Stimulated activated CD8-positive, alpha-beta memory T cell treated with anti-CD3 and anti-CD28 coated beads, Interleukin-4, amount 100 ng/mL, for 24 hours (primary cell): ENCODE measurements at places on chromosomes 4 and X.
A peak's percentile ranks its signal among the peaks of the same experiment; 100 is the strongest.

GRCh38 chrX:44422631-44423030 is 79.2 kb upstream of the EFHC2 start:
- DNase-seq, result no peak

DNA sequence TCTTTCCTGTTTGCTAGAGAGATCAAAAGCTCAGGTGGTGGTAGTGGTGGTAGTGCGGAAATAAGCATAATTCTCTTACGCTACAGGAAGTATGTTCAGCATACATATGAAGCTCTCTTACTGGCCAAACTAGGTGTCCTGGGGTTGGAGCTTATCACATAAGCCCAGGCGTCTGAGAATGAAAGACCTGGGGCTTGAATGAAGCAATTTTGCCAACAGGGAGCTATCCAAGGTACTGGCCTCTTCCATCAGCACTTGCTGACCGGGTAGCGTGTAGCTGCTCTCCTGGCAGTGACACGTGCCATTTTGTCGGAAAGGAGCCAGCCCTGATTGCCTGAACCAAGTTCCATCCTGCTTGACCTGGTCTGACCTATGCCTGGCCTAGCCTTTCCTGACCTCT is 65.9 kb upstream of the HPF1 start:
- DNase-seq, result no peak

DNA sequence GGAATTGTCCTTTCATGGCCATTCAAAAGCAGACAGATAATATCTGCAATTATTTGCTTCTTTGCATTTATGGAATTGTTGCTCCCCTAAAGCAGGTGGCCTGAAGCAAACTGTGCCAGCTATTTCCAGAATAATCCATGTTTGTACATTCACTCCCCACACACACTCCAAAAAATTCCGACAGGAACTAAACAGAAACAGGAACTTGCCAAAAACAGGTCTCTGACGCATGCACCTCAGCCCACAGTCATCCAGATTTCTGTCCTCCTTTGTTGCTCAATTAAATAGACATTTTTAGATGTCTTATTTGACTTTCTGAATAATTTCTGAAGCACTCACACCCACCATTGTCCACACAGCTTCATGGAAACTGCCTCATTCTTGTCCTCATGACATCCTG is 71.5 kb upstream of the EDNRA start:
- no peak for DNase-seq

DNA sequence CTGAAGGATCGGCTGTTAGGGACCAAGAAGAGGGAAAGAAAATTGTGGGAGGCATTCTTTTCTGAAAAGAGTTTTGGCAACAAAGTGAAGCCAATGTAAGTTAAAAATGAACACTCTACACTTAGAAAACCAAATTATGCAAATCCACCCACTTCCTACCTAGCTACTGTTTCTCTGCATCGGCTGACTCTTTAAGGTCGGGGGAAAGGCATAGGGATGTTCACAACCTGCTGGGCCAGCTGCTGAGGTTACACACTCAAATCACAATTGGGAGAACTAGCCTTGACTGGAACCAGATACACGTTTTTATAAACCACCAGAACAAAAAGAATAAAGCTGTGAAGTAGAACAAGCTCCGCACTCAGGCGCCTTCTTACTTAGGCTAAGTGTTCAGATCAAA is 165.7 kb downstream of the LDB2 start:
- DNase-seq, result no peak

GRCh38 chr4:116585246-116585645 is 500.1 kb downstream of the TRAM1L1 start:
- DNase-seq, result no peak

- no peak for DNase-seq
Observed at GRCh38 chr4:163085085-163085484, 81.6 kb downstream of the NAF1 start.

GRCh38 chr4:79682161-79682560 is 274.1 kb upstream of the GK2 start:
- DNase-seq, result no peak

DNA sequence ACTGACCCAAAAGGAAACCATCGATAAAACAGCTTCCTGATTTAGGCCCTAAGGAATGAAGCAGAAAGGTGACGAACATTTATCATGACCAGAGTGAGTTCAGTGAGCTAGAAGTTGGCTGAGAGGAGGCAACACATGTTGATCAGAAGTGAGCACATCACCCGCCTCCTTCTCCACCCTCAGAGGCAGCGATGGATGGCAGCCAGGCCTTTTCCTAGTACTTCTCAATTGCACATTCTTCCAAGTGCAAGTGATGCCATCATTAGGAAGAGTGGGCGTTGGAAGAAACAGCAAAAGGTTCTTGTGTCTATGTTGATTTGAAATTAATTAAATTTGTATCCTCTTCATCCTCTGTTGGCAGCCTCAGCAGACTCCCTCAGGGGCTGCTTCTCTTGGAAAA is 51.7 kb downstream of the TMEM154 start:
- DNase-seq, result no peak

DNA sequence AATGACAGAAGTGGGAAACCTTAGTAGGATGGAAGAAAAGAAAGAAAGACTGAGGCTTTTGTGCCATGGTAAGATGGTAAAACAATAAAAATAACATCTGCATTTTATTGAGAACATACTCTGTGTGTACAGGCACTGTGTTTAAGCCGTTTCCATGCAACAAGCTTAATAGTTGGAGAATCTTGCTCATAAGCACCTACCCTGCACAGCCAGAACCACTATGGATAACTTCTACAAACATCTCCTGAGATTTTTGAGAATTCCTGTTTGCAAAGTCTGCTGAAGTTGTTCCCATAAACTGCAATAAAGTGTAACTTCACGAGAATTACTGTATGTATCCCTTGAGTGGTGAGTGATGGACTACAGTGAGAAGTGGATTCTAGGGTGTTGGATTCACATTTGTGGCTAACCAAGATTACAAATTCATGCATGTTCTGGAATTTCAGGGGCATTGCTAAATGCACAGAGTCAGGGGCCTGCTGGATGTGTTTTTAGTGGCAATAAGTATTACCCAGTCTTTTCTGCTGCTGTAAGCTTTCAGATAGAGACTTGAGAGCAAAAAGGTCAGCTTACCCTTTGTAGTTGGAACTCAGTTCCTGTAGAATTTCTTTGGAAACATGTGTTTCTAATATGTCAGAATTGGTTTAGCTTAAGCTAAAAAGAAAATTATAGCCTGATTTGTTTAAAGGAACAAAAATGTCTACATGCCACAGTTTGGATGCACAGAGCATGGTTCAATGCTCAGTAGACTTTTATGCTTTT is 132.5 kb downstream of the AFF1 start:
- DNase-seq, result no peak

DNA sequence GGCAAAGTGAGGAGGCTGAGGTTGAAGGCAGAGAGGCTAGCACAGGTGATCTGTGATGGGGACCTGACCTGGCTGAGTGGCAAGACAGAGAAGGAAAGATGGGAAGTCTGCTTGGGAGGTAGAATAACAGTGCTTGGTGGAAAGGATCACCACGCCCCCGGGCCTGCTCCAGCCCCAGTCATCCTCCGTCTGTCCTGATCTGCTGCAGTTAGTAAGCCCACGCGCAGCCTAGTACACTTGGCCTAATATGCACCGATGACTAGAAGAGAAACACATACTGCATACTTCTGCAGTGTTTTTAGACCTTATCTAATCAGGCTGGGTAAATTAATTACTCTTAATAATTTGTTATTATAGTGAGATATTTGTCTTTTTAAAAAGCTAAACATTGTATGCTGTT is 103.7 kb upstream of the KLF3 start:
- DNase-seq, result no peak

DNA sequence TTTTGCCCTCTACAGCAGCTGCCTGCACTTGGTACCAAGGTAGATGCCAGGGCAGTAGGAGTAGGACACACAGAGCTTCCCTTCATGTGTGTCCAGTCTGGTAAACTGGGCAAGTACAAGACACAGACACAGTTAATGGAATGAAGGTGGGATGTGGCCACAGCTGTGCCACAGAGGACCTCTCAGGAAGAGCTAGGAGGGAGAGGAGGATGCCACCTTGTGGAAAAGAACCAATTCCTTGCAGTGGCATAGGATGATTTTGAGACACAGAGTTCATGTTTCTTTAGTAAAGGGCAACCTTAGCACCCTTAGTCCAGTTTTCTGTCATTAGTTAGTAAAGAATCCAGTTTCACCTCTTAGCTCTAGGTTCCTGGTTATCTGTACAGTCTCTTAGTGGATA is 36.3 kb upstream of the TBC1D14 start:
- no peak for DNase-seq

- DNase-seq, result no peak
Observed at GRCh38 chr4:152738827-152739226, 40.7 kb downstream of the TIGD4 start.

DNA sequence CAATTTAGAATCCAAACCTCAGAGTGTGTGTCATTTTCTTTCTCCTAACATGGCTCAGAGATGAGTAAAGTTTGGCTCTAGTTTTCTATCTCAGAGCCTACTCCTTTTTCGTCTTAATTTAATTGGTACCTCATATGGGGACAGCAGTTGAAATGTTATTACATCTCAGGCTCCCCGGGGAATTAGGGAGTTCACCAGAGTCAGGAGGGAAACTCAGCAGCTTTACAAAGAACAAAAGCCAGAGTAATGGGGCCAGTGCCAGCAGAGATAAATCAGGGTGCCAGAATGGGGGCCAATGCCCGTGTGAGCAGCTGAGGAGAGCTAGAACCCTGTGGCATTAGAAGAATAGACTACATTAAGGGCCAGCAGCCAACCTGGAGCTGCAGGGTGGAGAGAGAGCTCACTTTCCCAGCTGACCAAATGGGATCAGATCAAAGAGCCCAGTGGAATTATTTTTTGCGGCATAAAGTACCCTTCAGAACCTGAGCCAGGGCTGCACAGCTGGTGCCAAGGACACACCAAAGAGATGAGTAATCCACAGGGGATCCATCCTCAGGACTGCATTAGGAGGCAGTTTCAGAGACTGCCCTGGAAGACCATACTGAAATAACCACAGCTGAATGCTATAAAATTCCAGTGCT is 207.1 kb upstream of the DKK2 start:
- no peak for DNase-seq

DNA sequence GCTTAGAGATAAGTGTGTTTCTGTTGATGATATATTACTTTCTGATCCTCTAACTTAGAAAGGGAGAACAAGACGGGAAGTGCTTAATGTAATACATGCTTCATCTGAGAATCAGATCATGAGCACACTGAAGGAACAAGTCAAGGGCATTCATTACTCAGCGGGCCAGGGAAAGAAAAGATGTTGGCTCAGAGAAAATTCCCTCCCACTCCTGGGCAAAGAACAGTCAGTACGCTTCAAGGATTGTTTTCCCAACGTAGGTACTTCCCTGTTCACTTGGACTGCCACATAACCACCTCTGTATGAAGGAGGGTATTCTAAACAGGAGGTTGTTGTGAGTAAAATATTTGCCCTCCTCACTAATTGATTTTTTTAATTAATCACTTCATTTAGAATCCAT is 374.5 kb upstream of the FMR1 start:
- DNase-seq, result no peak

GRCh38 chrX:134737061-134737460 is 78.8 kb upstream of the PLAC1 start:
- DNase-seq, result no peak

DNA sequence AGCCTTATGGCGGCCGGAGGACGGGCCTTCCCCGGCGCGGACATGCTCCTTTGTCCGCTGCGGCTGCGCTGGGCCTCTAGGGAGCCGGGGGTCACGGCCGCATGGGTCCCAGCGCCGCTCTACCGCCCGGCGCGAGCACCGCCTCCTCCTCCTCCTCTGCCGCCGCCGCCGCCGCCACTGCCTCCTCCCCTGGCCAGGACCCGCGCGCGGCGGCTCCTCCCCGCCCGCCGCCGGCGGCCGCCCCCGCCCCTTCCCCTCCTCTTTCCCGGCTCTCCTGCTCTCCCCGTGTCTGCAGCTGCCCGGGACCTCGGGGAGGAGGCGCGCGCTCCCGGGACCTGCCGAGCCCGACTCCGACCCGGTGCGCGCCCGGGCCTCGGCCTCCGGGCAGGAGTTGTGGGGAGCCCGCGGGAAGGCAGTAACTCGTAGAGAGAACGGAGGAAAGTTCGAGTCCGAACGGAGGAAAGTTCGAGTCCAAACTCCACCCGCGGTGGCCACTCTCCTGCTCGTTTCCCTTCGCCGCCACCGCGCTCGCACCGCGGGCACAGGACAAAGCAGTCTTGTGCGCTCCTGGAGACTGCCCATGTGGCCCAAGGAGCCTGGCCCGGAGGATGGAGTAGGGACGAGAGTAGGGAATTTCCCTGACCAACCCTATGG is at the start of gene ADGRA3:
Gene ADGRA3 (minus strand): TSS at position 179 of the 654 bp plus-strand sequence. CDS start 282 bp downstream, outside the sequence.
- DNase-seq, result peak; percentile 21

- no peak for DNase-seq
Observed at GRCh38 chr4:71293705-71294104, 45.1 kb upstream of the SLC4A4 start.

- no peak for DNase-seq
Observed at GRCh38 chrX:119226446-119226845, 9.6 kb upstream of the PGRMC1 start.

DNA sequence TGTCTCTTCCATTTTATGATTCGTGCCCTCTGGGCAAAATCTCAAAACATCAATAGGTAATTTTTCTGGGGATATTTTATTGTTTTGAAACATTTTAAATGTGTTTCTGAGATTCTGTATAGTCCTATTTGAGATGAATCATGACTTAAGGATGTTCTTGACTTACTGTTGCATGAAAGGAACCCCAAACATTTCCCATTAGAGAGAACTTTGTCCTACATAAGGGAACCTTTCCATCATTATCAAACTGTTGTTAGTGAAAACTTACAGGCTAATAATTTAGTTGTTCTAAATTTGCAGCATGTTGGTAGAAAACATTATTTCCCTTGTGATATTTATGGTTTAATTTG is 523.3 kb downstream of the PPARGC1A start:
- no peak for DNase-seq

- no peak for DNase-seq
Observed at GRCh38 chr4:145886871-145887240, 51.8 kb downstream of the ZNF827 start.

DNA sequence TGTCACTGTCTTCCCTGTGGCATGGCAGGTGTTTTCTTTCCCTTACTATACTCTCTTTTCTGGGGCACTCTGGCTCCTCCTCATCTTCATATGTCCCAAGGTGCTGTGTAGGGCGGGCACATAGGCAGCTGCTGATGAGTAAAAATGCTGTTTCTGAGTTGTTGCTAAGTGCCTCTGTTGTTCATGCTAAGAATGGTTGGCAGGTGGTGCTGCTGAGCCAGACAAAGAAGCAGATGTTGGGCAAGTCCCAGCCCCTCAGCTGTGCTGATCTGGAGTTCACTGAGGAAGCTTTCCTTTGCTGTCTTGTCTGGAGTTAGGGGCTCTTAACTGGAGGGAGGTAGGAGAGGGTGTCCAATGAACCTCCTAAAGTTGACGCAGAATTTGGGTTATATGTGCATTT is 40.6 kb downstream of the HADH start:
- DNase-seq, result peak; percentile 48

GRCh38 chr4:112185334-112185733 is 40.1 kb downstream of the FAM241A start:
- no peak for DNase-seq

- no peak for DNase-seq
Observed at GRCh38 chr4:20641976-20642375, 58.3 kb upstream of the PACRGL start.

GRCh38 chrX:154351183-154352011 is 23.0 kb downstream of the FLNA start:
- no peak for DNase-seq
